ENCODE measurements at places on chromosomes 7 and 10. TPM values are rescaled to one million over a fixed set of nuclear protein-coding genes. Genes with fewer than 3 reads are reported as not detected.

ASZ1 gene
- total RNA-seq: not detected

DNA sequence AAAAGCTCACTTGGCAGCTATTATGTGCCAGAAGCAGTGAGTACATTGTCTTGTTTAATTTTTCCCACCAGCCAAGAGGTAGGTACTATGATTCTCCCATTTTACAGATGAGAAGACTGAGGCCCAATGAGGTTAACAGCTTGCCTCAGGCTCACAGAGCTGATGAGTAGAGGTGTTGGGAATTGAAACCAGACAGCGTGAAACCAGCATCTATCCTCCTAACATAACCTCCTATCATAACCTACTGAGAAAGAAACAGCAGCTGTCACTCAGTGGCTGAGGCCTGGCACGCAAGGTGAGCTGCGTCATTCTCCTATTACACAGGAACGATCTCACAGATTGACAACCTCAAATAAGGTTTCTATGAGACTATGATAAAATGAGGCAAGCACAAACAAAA is 6.2 kb downstream of the PYROXD2 start:
- DNase-seq: no peak

DNA sequence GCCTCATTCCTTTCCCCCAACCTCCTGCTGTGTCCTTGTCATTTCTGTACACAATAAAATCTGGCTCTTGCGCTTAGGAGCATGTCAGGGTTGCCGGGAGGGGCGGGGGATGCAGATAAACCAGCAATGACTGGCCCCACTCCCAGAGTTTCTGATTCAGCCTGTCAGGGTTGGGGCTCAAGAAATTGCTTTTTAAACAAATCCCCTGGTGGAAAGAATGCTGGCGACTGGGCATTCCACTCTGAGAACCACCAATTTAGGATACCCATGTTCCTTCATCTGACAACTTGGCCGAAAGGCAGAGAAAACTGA is 376.4 kb downstream of the TCERG1L start:
- DNase-seq: no peak

DNA sequence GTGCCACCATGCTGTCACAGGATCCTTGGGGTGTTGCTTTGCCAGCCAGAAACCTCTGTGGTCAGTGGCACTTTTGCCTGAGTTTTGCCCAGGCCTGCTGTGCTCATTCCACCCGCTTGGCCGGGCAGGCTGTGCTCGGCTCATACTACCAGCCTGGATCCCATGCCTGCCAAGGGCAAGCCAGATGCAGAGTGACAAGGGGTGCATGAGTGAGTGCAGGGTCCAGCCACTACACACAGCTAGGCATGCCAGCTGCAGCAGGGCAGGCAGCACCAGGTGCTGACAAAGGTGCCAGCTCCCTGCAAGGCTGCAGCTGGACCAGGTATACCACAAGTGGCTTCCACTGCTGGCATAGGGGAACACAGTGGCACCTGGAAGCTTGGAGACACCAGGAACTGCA is 28.6 kb downstream of the C10orf67 start:
- DNase-seq: no peak

GRCh38 chr7:92761391-92762097 is 74.8 kb downstream of the CDK6 start:
- no peak for DNase-seq
